ENCODE measurements at places on chromosomes 13 and 19. TPM values are rescaled to one million over a fixed set of nuclear protein-coding genes. Genes with fewer than 3 reads are reported as not detected.

The PDE4C gene
- total RNA-seq, result 0.42 TPM

The LIPE gene
- 7.3 TPM for total RNA-seq

The BRCA2 gene
- 1.5 TPM for total RNA-seq

The PRODH2 gene
- not detected for total RNA-seq

The FAM124A gene
- 4.2 TPM for total RNA-seq

The SPATA13 gene
- 14.5 TPM for total RNA-seq

The TMED1 gene
- total RNA-seq, result 22.4 TPM

The LIM2 gene
- total RNA-seq, result not detected

The LINGO3 gene
- 0.27 TPM for total RNA-seq

The GPC6 gene
- 34.9 TPM for total RNA-seq

The IFNL1 gene
- not detected for total RNA-seq

The VAV1 gene
- 12.2 TPM for total RNA-seq

The MCEMP1 gene
- not detected for total RNA-seq

The CYP2A7 gene
- not detected for total RNA-seq

The HSH2D gene
- not detected for total RNA-seq

The RELB gene
- 38.6 TPM for total RNA-seq

The ACP7 gene
- total RNA-seq, result not detected

The CAMSAP3 gene
- 0.85 TPM for total RNA-seq

The NXNL1 gene
- not detected for total RNA-seq

The AZU1 gene
- total RNA-seq, result 1.1 TPM

The SLITRK6 gene
- not detected for total RNA-seq

The TUBA3C gene
- not detected for total RNA-seq

The ZNF345 gene
- total RNA-seq, result 9.7 TPM

The MYPOP gene
- total RNA-seq, result 8.8 TPM

The MFSD12 gene
- total RNA-seq, result 85.6 TPM

The MIA gene
- total RNA-seq, result not detected

The ADGRL1 gene
- 15.4 TPM for total RNA-seq

The ZNF320 gene
- total RNA-seq, result 26.1 TPM

The ZNF418 gene
- 3.2 TPM for total RNA-seq
